Epithelial cell of esophagus (primary cell): ENCODE measurements at places on chromosomes 11 and 22.

DNA sequence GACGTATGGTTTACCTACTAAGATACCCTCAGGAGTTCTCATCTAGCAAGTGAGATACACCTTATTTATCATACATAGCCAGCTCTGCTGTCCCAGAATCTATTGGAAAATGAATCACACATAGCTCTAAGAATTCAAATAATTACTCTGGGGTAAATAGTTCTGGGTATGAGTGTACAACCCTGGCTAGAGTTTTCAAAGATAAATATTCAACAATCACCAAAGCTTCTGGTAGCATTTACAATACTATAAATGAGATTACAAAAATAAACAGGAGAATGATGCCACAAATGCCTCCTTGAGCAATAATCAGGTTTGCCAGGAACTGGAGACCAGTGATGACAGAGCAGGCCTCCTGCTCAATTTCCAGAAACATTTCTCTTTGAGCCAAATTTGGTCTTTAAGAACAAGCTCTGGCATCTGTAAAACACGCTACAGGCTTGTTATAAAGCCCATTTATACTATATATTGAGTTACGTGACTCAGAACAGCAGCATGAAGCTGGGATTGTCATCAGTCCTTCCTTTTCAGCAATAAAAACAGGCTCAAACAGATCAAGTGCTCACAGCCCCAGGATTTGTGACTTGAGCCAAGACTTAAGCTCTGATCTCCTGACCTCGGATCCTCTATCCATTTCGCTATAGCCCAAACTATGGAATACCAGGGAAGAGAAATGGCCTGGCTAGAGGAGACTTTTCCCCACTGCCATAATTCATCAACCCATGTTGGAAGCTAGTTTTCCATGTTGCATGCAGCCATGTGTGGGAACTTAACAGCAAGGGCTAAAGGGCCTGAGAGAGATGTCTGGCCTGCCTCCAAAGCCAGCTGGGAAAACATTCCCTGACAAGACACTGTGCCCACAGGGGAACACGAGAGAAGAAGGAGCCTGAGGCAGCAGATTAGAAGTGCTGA lies 19.7 kb downstream of the RAB30 start:
- DNase-seq = peak; percentile 96

DNA sequence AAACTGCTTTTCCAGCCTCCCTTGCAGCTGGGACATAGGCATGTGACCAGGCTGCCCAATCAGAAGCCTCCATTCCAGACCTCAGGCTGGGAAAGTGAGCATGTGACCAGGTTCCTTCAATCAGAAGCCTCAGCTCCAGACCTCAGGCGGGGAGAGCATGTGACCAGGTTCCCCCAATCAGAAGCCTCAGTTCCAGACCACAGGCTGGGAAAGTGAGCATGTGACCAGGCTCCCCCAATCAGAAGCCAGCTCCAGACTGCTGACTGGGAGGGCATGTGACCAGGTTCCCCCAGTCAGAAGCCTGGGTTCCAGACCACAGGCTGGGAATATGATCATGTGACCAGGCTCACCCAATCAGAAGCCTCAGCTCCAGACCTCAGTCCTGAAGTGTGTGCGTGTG lies 11.7 kb upstream of the IL2RB start:
- no peak for DNase-seq

DNA sequence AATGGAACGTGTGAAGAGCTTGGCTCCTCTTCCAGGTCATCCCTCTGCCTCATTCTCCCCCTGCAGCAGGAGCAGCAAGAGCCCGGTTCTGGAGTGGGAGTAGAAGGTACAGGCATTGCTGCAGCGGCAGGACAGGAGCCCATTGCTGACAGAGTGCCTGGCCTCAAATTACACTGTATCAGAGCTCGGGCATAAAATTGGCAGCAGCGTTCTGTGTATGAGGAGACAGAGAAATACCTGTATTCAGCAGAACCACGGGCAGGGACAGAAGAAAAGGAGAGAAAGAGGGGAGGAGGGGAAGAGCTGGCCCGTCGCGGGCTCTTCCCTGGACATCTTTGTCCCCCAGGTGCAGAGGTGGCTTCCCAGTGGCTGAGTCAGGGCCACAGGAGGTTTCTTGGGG lies 2.6 kb upstream of the NCF4 start:
- no peak for DNase-seq

DNA sequence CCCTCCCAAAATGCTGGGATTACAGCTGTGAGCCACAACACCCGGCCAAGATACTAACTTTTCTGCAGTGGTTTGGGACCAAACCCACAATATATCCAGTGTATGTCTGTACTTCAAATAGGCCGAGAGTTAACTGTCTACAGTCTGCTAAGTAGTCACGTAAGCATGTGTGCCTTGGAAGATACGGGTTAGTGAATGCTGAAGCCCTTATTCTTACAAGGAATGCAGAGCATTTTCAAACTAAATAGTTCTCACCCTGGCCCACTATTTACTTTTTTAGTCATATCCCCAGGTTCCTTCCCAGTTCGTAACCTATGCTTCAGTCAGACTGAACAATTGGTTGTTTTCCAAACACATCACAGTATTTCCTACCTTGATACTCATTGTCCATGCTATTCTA lies 176.0 kb downstream of the WNT11 start:
- DNase-seq = peak; percentile 69

DNA sequence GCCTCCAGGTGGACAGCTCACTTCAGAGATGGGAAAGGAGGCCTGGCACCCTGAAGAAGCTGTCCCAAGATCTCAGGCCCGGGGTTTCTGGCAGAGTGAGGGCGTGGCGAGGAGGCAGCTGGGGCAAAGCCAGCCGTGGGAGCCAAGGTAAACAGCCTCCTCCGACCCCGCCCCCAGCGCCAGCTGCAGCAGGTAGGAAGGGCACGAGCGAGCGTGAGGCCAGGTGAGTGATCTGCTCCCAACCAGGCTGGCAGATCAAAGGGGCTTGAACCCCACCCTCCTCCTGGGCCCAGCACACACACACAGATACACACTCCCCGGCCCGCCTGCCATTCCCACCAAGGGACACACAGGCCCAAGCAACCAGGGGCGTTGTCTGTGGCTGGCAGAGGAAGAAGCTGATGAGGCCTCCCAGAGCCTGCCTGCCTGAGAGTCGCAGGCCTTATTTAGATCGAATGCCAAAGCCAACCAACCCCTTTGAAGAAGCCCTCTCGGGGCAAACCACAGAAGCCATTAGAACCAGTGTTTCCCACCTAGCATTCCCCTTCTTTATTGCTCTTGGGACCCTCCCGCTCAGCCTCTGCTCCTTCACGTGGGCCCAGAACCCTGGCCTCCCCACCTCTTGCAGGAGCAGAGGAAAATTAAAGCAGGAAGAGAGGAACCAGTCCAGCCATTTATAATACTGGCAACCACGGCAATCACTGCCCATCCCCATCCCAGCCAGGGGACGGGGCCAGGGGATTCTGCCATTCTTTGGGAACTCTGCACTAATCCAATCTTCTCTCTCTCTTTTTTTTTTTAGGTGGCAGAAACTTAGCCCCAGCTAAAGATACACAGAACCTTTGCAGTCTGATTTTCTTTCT lies 5.0 kb downstream of the PDGFB start:
- peak; percentile 81 for DNase-seq

DNA sequence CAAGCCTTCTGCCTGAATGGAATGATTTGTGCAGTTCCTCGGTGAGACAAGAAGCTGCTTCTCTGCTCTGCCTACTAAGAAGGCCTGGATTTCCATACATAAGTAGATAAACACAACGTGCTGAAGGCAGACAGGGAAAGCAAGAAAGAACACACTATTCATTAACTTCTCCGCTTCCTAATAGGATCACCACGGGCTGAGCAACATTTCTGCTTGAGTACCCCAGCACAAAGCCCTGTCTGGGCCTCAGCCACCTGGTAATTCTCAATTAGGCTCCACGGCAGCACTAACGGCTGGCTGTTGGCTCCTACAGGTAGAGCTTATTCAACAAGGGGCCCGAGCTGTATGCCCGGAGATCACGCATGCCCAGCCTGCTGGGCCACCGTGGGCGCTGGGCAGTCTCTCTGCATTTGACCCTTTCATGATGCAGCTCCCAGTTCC lies 1156.6 kb downstream of the TBC1D22A start:
- DNase-seq = no peak

DNA sequence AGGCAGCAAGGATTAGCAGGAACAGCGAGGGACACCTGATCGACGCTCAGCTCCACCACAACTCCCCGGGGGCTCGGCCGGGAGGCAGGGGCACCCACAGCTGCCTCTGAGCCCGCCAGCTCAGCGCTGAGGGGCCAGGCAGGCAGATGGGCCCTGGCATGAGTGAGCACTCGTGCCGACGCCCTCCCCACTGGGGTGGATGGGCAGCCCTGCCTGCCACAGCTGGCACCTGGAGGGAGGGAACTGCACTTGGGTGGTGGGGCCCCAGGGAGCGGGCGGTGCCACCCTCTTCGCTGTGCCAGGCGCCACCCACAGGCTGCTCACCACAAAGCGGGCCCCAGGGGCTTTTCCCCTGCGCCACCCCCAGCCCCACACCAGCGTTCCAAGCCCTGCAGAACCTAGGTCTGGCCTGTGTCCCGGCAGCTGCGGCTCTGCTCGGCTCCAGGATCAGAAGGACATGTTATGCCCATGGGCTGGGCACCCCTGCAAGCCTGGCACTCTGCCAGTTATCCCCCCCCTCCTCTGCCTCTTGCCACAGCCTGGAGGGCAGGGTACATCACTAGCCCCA lies 28.8 kb downstream of the WNT7B start:
- no peak for DNase-seq

- DNase-seq = no peak
Observed at GRCh38 chr11:2459016-2459725, 14.4 kb downstream of the KCNQ1 start.

- DNase-seq = no peak
Observed at GRCh38 chr11:67466367-67466766, 2.7 kb downstream of the TMEM134 start.

DNA sequence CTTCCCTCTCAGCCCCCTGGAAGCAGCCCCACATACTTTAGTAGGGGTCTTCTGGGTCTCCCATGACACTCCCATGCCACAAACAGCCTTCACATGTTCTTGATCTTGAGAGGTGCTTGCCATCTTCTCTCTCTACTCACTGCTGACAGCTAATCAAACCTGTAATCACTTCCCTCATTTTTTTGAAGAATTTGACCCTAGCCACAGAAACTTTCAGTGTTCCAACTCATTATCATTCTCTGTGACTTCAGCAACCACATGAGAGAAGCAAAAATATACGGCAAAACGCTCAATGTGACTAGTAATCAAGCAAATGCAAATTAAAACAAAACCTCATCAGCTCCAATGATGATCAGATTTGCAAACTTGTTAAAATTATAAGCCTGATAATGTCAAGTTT lies 38.3 kb upstream of the POU2AF2 start:
- DNase-seq = no peak

GRCh38 chr11:105227363-105227762 lies 87.8 kb upstream of the CARD18 start:
- DNase-seq = no peak

- DNase-seq = peak; percentile 52
Observed at GRCh38 chr11:100004541-100004940, 682.5 kb upstream of the ARHGAP42 start.

DNA sequence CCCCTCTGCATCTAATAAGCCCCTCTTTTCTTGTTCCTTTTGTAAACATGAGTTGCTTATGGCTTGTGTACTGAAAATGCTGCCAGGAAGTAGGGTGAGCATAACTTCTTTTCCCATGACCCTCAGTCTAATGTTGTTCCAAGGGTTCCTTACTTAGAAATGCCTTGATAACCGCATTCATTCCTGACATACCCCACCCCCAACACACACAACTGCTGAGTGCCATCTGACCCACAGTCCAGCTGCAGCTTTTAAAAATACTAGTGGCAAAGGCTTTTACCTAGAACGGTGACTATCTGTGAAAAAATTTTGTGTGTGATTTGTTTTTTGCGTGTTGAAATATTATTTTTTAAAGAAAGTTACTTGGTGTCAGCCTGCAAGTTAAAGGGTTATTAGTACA lies 52.6 kb downstream of the ARHGAP42 start:
- no peak for DNase-seq

DNA sequence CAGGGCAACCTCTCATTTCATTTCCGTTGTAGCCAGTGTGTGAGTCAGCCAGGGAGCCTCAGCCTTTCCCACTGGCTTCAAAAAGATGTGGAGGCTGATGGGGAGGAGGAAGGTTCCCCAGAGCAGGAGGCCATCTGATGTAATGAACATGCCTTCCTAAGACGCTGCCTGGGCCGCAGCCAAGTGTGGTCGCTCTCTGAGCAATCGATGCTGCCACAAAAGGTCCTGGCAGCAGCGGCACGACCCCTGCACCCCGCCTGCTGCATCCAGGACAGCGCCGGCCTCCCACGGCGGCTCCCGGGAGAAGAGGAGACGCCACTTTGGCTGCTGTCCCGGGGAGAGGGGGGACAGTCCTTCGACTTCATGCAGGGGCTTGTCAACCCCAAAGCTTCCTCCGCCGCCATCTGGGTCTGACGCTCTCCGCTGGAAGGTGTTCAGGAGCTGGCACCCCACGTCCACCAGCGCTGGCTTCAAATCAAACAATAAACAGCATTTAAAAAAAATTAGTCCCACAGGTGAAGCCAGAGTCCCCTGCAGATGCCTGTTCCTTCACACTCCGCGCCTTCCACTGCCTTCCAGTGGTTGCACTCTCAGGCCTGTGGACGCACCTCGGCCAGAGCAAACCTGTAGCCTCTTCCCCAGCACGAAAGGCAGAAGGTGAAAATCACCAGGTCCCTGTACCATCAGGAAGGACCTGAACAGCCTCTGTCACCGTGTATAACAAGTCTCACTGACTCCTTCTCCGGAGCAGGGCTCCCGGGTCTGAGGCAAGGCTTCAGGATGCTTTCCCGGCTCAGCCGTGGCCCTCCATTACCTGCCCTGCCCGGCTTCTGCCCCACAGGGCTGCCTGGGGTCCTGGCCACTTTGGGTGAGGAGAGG lies 930.7 kb downstream of the BRD1 start:
- no peak for DNase-seq

- no peak for DNase-seq
Observed at GRCh38 chr11:134238956-134239355, 14.2 kb downstream of the THYN1 start.

GRCh38 chr11:21412652-21413383 lies 743.4 kb downstream of the NELL1 start:
- no peak for DNase-seq

DNA sequence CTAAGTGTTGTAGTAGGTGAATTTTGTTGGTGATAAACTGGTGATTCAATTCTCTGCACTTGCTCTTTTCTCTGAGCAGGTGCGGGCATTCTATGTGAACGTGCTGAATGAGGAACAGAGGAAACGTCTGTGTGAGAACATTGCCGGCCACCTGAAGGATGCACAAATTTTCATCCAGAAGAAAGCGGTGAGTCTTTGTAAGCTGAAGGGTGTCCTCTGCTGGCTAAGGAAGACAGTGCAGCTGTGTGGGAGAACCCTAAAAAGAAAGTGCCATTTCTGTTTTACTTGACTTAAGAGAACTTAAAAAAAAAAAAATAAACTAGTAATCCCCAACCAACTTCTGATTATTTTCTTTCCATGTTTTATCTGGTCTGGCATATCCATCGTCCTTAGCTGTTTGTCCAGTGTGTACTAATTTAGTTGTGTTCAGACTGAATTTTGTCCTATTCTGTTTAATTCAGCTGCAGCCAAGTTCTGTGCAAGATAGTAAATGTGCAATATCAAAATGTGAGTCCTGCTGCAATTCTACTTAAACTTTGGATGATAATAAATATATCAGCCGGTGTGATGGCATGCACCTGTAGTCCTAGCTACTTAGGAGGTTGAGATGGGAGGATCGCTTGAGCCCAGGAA lies 29.6 kb downstream of the CAT start:
- DNase-seq = peak; percentile 59

- peak; percentile 16 for DNase-seq
Observed at GRCh38 chr11:106468086-106468485, 390.6 kb downstream of the AASDHPPT start.
